Mesenteric fat pad (tissue), 1 donor: ENCODE measurements at places on chromosomes 5 and 9.

GRCh38 chr9:88378317-88378716 is 9.9 kb upstream of the SPIN1 start:
- DNase-seq, result no peak

GRCh38 chr9:4716163-4716562 is 24.8 kb downstream of the AK3 start:
- no peak for DNase-seq

GRCh38 chr9:121105531-121105930 is 30.8 kb downstream of the CNTRL start:
- no peak for DNase-seq

DNA sequence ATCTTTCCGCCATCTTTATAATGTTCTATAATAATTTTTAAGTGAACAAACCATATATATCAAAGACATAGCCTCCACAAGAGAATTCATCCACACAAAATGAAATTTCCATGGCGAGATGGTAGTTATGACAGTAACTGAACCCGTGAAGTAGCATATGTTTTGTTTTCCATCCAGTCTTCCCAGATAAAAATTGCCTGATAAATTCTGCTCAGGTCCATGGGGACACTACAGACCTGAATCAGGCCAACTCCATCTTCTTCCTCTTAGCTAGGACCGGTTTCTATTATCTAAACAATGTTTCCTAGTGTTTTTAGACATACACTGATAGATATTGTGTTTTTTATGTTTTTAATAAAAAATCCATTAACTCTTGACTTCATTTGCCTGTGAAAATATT is 235.7 kb downstream of the PLK2 start:
- DNase-seq, result no peak

- DNase-seq, result no peak
Observed at GRCh38 chr5:149959406-149960236, 937 bp upstream of the SLC26A2 start.

DNA sequence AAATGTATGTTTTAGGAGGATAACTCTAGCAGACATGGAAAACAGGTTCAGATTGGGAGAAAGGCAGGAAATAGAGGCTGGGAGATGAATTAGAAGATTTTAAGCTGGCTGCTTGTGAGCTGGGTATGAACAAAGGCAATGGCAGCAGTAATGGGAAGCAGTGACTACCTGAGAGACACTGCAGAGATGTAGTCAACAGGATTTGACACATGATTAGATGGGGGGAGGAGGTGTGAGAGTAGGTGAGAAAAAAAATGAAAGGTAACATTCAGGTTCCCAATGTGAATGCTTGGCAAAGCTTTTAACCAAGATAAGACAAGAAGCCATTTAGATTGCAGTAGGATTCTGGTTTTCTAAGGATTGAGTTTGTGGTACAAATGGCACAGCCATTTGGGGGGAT is 22.8 kb upstream of the IFNE start:
- DNase-seq, result no peak

DNA sequence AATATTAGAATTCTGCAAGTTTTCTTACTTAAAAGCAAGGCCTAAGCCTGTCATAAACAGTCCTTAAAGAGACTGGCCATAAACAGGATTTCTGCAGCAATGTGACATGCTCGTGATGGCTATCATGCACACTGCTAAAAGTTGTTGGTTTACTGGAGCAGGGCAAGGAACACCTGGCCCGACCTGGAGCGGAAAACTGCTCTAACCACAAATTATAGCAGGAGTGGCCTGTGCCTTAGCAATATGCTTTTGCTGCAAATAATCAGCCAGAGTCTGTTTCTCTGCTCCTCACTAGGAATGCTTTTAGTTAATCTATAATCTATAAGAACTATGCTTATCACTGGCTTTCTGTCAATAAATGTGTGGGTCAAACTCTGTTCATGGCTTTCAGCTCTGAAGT is 322.9 kb upstream of the RPS23 start:
- DNase-seq, result no peak

GRCh38 chr9:12658531-12659209 is 34.5 kb upstream of the TYRP1 start:
- no peak for DNase-seq

GRCh38 chr9:98154678-98155077 is 35.7 kb upstream of the TRIM14 start:
- DNase-seq, result no peak

DNA sequence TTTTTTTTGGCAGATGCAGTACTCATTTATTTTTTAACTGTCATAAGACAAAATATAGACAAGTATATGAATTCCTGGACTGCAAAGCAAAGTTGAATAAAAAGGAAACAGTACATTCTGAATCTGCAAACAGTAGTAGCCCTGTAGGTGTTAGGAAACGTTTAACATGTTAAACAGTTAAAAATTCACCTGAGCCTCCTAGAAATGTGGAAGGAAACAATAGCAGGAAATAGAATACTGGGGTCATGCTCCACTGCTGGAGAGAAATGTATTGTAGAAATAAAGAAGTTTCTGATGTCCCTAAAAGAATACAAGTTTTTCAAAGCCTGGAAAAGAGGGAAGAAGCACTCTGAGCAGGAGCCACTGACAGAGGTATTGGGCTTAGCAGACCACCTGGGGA is 866.0 kb downstream of the PTPRD start:
- no peak for DNase-seq

GRCh38 chr9:114196979-114197622 is 41.8 kb downstream of the COL27A1 start:
- DNase-seq, result no peak

GRCh38 chr5:149415066-149415967 is 36.2 kb upstream of the IL17B start:
- no peak for DNase-seq

GRCh38 chr5:126562823-126563222 is 32.2 kb downstream of the ALDH7A1 start:
- no peak for DNase-seq

DNA sequence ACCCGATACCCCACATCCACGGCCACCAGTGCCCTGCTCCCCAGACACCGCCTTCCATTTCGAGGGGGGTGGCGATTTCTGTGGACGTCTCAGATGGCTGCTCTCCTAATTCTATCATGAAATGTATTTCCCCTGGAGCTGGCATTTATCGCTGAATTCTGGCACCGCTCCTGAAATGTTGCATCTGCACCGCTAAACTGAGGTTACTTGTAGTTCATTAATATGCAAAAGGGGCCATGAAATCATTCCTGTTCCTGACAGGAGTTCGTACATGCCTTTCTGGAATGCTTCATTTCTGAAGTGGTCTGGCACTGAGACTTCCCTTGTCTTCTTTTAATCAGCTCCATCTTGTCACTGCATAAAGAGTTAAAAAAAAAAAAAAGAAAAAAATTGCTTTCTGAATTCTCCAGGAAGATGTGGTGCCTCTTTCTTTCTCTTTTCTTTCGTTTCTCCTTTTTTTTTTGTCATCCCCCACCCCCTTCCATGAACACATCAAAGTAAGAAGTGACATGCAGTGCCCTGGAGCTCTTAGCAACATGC is 97.7 kb upstream of the SMARCA2 start:
- DNase-seq, result no peak

GRCh38 chr5:78566747-78567425 is 81.7 kb downstream of the LHFPL2 start:
- DNase-seq, result no peak

- no peak for DNase-seq
Observed at GRCh38 chr5:152264645-152265254, 140.3 kb downstream of the NMUR2 start.

DNA sequence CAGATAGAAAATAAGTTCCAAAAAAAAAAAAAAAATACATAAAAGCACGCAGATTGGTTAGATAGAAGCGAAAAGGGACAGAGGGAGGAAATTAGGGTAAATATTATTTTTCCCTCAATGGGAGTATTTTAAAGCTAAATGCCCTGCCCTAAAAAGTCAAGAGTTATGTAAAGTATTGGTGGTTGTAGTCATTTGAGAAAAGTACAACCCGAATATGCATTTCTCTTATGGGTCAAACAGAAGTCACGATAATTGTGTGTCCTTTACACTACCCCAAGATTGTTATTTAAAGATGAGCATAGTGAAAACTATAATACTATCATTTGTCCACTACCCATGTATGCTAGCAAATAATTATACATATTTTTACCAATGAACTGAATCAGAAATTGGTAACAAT is 368.7 kb downstream of the NDUFS4 start:
- DNase-seq, result no peak

GRCh38 chr5:127053049-127053448 is 20.3 kb downstream of the C5orf63 start:
- DNase-seq, result no peak

DNA sequence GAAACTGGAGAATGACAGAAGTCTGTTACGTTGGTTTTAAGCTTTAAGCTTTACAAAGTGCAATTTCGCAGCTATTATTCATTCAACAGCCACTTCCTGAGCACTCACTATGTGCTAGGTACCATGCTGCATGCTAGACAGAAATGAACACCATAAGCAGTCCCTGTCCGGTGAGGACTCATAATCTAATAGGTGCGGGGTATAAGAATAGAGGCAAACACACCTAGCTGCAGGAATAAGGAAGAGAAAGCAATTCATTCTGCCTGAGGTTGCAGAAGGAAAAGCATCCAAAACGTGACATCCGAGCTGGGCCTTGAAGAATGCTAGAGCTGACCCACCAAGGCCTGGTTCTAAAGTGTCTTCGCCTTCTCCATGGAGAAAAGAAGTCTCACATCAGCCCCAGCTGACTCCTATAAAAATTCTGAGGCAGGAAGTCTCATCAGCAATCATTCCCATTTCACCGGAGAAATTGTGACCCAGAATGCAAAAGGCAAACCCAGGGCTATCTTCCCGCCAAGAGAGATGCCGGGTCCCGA is 542 bp downstream of the FKBP15 start:
- DNase-seq, result no peak

DNA sequence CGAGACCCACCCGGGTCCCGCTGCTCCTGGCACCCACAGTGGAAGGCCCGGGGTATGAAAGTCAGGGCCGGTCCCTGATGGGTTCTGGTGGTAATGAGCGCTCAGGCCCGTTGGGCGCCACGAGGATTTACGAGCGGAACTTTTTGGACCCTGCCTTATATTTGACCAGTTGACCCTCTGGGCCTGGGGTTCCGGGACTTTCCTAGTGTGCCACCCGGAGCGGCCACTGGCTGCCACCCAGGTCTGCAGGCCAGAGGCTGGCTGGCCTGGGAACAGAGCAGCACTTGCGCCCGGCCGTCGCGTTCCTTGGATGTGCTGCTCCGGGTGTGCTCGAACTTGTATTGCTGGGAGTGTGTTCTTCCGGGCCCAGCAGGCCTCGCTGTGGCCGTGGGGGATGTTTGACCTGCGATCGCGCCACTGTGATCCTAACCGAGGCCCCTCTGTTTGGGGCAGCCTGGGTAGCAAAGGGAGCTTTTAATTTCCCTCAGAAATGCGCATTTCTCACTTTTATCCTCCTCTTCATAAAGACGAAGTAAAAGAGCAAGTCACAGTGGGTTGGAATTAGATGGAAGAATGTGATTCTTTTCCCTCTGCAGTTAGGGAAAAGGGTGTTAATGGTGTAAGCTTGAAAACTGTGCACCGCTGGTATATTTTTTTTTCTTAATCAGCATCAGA is 1.2 kb downstream of the F2RL1 start:
- no peak for DNase-seq

GRCh38 chr9:107673861-107674720 is 184.5 kb upstream of the KLF4 start:
- DNase-seq, result no peak

DNA sequence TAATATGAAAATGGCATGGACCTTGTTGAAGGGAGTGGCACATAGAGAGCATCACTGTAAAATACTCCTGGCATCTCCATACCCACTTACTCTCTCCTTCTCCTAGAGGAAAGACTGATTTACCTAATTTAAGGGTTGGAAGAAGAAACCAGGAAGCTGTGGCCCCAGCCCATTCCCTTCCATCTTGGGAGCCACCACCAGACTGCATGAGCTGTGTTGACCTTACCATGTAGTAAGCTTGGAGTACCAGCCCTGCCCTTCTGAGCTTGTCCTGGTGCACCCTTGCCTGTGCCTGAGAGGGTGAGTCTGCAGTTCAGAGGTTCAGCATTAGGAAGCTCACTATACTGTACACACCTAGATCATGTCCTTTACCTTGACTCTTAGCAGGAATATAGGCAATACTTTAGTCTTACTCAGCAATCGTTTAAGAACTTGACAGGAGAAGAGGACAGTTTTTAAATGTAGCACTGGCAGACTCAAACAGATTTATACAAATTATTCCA is 35.7 kb upstream of the HMGCS1 start:
- DNase-seq, result no peak

GRCh38 chr5:17358031-17358430 is 140.0 kb upstream of the TAF11L2 start:
- DNase-seq, result no peak

DNA sequence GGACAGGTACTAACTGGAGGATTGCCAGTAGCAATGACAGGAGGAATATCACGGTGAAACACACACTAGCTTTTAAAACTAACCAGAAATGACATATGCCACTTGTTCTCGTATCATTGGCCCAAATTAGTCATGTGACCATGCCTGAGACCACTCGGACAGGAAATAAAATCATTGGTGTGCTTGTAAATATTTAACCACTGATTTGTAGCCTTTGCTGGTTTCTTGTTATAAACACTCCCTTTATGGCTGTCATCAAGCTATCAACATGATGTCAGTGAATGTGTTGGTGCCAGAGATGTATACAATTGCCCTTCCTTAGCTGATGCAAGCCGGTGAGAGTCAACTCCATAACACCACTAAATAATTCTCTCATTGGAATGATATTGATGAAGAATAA is 123.7 kb upstream of the ANKH start:
- no peak for DNase-seq

DNA sequence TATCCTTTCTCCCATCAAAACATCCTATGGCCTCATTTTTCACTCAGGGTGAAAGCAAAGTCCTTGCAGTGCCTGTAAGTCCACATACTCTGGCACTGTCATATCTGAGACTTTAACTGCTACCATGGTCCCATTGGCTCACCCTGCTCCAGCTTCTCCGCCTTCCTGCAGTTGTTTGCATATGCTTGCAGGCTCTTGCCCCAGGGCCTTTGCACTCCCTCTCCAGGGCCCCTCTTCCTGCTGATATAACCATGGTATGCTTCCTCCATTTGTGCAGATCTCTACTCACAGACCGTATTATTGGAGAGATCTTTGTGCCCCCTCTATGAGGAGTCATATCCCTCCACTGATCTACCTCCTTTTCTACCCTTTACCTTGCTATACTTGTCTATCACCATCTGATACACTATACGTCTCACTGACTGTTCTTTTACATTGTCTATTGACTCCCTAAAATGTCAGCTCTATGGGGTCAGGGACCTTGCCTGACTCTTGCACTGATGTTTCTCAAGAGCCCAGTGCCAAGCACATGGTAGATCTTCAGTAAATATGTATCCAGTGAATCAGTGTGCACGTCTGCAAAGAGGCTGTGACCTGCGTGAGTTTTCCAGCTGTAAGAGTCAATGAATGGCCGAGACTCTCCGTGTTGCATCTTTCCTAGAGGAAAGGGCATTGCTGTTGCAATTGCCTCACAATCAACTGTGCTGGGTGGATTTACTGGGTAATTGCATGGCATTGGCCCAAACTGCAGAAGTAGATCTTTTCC is 81.7 kb upstream of the CPEB4 start:
- no peak for DNase-seq

- DNase-seq, result no peak
Observed at GRCh38 chr5:135866016-135866415, 29.6 kb downstream of the IL9 start.

- DNase-seq, result no peak
Observed at GRCh38 chr5:173594061-173594460, 22.4 kb downstream of the BOD1 start.
